Omental fat pad (tissue), 4 donors: ENCODE measurements at places on chromosomes 4 and X.

DNA sequence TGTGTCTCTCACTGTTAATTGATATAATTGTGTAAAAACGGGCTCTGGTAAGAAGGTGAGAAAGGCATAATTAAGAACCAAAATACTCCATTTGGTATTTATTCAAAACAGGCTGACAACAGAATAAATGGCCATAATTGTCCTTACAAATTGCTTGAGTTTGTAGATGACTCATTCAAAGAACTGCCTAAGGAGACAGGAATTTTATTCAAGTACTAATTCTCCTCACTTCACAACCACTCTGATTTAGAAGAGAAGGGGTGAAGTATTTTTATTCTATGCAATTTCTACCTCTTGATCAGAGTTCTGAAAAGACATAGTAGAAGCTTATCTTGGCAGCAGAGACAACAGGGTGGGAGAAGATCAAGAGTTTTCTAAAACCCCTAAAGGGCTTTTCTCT, 43.1 kb downstream of the ATP11C start:
- no peak for DNase-seq

- no peak for DNase-seq
Measured at GRCh38 chr4:6589444-6589843, 14.5 kb downstream of the MAN2B2 start.

GRCh38 chrX:134241960-134242619, 5.1 kb downstream of the CCDC160 start:
- no peak for DNase-seq

DNA sequence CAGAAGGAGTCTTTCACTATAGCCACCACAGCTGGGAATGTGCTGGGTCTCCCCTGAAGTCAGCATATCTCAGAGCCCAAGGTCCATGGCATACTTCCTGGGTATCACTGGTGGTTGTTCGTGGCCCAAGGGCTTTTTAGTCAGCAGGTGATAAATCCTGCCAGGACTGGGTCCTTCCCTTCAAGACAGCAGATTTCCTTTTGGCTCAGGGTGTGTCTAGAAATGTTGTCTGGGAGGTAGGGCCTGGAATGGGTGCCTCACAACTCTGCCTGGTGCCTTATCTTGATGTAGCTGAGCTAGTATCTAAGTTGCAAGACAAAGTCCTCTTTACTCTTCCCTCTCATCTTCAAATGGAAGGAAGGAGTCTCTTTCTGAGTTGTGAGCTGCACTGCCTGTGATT, 102.4 kb upstream of the TMLHE start:
- no peak for DNase-seq

DNA sequence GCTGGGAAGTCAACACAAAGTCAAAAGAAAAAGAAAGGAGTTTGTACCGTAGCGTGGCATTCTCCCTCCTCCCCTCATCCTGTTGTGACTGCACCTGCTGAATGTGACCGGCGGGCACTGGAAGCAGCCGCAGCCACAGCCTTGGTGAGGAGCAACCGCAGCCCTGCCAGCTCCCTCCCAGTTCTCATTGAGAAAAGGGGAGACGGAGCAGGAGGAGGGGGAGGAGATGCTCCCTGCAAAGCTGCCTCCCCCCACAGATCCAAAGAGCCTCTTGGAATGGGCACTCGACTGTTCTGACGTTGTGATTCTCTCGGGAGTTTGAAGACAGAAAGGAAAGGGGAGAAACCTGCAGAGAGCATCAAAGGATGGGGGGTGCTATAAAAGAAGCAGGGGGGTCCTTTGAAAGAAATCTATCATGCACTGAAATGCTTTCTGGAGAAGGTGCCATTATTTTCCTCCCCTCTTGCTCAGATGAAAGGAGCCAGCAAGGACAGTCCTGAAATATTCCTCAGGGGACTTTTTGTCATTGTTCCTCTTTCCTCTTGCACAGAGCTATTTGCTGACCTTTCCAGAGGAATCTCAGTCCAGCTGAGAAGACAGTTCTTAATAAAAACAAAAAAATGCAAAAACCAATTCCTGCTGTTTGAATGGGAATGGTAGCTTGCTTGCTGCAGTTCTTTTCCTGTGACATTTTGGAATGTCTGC, 429.7 kb downstream of the MAPK10 start:
- DNase-seq, result no peak

- no peak for DNase-seq
Measured at GRCh38 chrX:87468941-87469340, 48.7 kb upstream of the KLHL4 start.

- DNase-seq, result no peak
Measured at GRCh38 chr4:152160225-152160800, 375.6 kb downstream of the FBXW7 start.

DNA sequence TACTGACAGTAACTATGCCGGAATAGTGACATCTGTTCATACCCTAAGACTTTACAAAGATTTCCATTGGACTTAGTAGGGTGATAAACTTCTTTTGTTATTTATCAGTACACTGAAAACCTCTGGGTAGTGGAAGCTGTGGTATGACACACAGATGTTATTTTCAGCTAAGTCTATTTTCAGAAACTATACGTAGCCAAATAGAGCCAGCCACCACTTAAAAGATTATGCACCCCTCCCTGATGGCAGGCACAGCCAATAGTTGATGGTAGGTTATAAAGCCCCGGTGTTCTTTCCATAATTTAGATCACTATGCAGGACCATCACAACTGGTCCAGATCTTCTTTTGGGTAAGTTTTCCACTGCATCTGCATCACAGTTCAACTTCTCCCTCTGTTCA, 1603.2 kb upstream of the PABPC4L start:
- DNase-seq, result no peak

GRCh38 chr4:47406408-47406807, 57.1 kb downstream of the COMMD8 start:
- no peak for DNase-seq

DNA sequence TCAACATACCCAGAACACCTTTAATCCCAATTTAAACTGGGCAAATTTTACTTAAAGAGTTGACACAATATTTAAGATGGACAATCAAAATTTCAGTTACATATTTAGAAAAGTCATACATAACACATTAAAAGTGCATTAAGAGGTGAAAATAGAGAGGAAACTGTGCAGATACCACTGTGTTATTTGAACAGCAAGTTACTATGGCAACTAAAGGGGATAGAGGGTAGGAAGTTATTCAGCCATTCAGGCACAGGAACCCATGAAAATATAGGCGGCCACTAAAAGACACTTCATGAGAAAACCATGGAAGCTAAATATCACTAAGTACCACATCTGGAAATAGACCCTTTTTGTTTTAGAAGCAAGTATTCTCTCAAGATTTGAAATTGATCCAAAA, 75.1 kb downstream of the PDGFC start:
- no peak for DNase-seq

- DNase-seq, result no peak
Measured at GRCh38 chr4:186368281-186368680, 102.3 kb downstream of the F11 start.

- no peak for DNase-seq
Measured at GRCh38 chrX:71650333-71650969, 16.9 kb upstream of the LOC101059915 start.

DNA sequence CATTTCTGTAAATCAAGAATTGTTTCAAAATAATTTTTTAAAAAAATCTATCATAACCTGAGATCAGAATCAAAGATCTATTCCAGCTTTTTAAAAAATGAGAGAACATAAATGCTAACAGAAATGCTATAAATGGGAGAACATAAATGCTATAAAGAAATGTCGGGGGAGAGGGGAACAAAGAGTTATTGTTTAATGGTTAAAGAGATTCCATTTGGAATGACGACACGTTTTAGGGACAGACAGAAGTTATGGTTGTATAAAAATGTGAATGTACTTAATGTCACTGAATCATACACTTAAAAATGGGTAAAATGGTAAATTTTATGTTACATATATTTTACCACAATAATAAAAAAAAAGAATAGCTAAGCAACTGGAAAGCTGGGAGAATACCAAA, 127.1 kb downstream of the ATRX start:
- no peak for DNase-seq

- DNase-seq, result no peak
Measured at GRCh38 chr4:98993419-98994071, 2.0 kb upstream of the METAP1 start.

DNA sequence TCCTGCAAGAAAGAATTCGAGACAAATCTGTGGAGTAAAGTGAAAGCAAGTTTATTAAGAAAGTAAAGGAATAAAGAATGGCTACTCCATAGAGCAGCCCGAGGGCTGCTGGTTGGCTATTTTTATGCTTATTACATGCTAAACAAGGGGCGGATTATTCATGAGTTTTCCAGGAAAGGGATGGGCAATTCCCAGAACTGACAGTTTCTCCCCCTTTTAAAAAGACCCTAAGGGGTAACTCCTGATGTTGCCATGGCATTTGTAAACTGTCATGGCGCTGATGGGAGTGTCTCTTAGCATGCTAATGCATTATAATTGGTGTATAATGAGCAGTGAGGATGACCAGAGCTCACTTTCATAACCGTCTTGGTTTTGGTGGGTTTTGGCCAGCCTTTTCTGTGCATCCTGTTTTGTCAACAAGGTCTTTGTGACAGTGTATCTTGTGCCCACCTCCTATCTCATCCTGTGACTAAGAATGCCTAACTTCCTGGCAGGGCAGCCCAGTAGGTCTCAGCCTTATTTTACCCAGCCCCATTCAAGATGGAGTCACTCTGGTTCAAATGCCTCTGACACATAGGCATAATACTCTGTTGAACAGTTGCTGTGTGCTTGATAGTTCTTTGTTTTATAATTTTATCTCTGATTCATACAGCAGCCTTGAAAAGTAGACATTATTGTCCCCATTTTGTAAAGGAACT, 25.8 kb downstream of the GAB1 start:
- DNase-seq, result no peak

DNA sequence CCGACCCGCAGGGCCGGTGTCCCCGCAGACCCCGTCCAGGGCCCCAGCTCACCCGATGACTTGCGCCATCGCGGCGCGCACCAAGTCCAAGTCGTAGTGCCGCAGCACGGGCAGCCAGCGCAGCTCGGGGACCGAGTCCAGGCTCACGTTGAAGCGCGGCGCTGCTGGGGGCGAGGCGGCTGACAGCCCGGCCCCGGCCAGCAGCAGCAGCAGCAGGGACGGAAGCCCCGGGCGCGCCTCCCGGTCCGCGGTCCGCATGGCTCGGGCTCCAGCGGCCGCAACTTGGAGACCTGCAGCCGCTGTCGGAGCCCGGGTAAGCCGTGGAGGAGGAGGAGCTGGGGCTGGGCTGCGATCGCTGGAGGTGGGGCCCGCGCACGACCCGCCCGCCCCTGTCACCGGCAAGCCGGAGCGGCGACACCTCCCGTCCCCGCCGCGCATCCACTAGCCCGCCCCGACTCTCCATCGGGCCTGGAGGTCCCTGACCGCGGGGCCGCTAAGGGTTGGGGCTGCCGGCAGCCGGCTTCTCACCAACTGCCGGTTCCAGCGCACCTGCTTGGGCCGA, at the start of gene NAAA:
Gene NAAA, minus strand, starts transcription at position 322 of the 562 bp plus-strand sequence. Its CDS starts 64 bp downstream, at position 258.
- DNase-seq, result peak; percentile 40

DNA sequence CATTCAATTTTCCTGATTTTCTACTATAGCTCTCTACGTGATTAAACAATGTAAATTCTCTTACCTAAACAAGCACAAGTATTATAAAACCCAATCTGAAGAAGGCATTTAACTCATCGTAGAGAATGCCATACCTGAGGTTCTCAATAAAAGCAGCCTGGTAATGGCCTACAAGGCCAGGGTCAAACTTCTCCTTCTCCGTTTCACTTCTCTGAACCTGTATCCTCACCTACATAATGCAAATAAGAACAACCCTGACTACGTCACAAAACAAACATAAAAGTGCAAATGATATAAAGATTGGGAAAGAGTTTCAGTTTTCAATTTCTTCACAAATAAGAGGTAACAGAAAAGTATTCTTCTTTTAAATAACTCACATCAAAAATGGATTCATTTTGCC, 55.6 kb upstream of the STS start:
- DNase-seq, result no peak

GRCh38 chr4:150006197-150006596, 72.0 kb upstream of the DCLK2 start:
- DNase-seq, result no peak

GRCh38 chrX:77668391-77669237, 117.4 kb downstream of the ATRX start:
- no peak for DNase-seq

GRCh38 chr4:67684839-67685531, 16.0 kb downstream of the UBA6 start:
- no peak for DNase-seq

DNA sequence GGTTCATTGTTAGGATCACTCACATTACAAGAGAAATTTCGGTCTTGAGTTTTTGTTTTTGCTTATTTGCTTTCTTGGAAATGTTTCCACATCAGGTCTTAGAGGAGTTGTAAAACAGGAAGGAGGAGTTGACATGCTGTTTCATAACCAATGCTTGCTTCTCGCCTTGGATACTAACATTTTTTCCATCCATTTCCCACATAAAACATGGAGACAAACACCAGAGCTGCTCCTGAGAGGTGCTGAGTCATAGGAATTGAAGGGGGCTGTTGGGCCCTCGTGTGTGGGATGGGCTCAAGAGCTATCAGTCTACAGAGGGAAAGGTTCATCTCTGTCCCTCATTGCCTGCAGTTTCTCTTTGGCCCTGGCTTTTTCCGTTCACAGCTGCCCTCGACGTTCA, 29.9 kb downstream of the TBL1X start:
- DNase-seq, result no peak

GRCh38 chr4:15655223-15656037, at the start of gene FBXL5:
Gene FBXL5, minus strand, starts transcription at chr4:15655357. Its CDS starts 70 bp downstream, at chr4:15655287.
- peak; percentile 46 for DNase-seq

DNA sequence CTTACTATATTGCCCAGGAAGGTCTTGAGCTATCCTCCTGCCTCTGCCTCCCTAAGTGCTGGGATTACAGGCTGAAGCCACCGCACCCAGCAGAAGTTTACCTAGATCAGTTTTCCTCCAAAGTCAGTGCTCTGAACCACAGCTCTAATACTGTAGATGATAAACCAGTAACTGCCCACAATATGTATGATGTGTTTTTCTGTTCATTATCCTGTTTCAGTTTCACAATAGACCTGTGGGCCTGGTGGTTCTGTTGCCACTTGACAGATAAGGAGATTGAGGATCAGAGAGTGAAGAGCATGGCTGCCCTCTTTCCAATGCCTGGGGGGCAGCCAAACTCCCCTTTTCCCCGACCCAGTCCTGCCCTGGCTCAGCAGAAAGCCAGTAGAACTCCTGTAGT, 87.0 kb downstream of the EFNB1 start:
- DNase-seq, result no peak

- DNase-seq, result no peak
Measured at GRCh38 chrX:72247206-72247942, 8.5 kb upstream of the ERCC6L start.

GRCh38 chrX:27254656-27255055, 208.5 kb downstream of the PPP4R3C start:
- DNase-seq, result no peak
